ENCODE measurements at places on chromosomes 2 and 18.

- DNase-seq, result no peak
Observed at GRCh38 chr2:191322828-191323506, 77.8 kb downstream of the MYO1B start.

GRCh38 chr2:108384662-108385393 is 7.1 kb downstream of the SULT1C4 start:
- no peak for DNase-seq

- no peak for DNase-seq
Observed at GRCh38 chr2:158513841-158514240, 57.1 kb downstream of the PKP4 start.

- no peak for DNase-seq
Observed at GRCh38 chr2:234421-234820, 29.4 kb downstream of the SH3YL1 start.

- DNase-seq, result no peak
Observed at GRCh38 chr18:71951001-71951400, 593.1 kb downstream of the CBLN2 start.

GRCh38 chr18:70059684-70060083 is 112.0 kb upstream of the CD226 start:
- DNase-seq, result no peak

GRCh38 chr2:28678175-28678855 is 73.3 kb upstream of the PPP1CB start:
- no peak for DNase-seq
